Stimulated activated CD4-positive, alpha-beta T cell treated with anti-CD3 and anti-CD28 coated beads, TNF-alpha, amount 100 ng/mL, for 1 hour (primary cell): ENCODE measurements at places on chromosomes 7 and 10.

DNA sequence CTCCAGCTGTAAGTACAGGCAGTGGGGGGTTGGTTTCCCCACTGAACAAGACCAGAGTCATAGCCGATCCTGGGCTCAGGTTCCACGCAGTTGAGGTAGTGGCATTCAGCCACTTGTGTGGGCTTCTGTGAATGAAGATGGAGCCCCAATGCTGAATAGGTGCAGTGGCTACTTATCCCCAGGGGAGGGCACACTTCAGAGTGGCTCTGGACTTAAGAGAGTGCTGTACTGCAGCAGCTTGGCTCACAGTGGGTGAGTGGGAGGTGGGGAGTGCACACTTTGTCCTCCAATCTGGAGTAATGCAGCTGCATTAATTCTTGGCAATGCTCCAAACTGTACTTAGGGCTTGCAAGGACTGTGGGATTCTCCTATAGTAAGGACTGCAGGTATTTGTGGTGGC lies 81.9 kb downstream of the BUB3 start:
- no peak for DNase-seq

- no peak for DNase-seq
Measured at GRCh38 chr7:101993311-101993710, 175.9 kb downstream of the CUX1 start.

- DNase-seq: no peak
Measured at GRCh38 chr7:32049599-32049998, 20.6 kb downstream of the PDE1C start.

DNA sequence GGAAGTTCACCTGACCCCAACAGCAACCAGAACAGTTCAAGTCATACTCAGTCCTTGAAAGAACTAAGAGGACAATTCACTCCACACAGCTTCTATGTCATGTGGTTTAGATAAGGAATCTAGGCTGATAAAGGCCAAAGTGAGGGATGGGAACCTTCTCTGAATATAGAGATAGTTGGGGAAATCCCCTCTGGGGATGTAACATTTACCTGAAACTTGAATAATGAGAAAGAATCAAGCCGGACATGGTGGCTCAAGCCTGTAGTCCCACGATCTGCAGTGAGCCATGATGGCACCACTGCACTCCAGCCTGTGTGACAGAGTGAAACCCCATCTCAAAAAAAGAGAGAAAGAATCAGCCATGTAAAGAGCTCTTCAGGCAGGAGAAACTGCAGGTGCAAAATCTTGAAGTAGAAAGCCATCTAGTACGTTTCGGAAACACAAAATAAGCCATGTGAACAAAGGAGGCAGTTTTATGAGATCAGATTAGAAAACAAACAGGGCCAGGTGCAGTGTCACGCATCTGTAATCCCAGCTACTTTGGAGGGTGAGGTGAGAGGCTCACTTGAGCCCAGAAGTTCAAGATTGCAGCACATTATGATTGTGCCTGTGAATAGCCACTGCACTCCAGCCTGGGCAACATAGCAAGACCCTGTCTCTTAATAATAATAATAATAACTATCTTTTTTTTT lies 4.5 kb upstream of the DNMBP start:
- DNase-seq: no peak

GRCh38 chr10:24901686-24902399 lies 50.6 kb downstream of the PRTFDC1 start:
- DNase-seq: no peak

DNA sequence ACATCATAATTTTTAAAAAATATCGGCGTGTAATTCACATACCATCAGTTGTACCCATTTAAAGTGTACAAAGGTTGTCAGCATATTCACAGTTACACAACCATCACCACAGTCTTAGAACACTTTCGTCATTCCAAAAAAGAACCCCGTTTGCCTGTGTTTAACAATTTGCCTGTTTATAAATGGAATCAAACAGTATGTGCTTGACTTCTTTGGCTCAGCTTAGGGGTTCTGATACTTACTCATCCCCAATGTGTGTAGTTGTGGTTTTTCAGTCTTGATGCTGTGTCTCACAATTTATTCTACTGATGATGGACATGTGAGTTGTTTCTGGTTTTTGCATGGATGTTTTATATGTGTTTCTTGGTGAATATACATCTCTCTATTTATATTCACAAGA lies 50.0 kb downstream of the PRPF18 start:
- DNase-seq: no peak

- DNase-seq: no peak
Measured at GRCh38 chr7:1543826-1544177, 12.2 kb downstream of the TMEM184A start.

- no peak for DNase-seq
Measured at GRCh38 chr7:117171106-117171505, 151.8 kb downstream of the WNT2 start.

DNA sequence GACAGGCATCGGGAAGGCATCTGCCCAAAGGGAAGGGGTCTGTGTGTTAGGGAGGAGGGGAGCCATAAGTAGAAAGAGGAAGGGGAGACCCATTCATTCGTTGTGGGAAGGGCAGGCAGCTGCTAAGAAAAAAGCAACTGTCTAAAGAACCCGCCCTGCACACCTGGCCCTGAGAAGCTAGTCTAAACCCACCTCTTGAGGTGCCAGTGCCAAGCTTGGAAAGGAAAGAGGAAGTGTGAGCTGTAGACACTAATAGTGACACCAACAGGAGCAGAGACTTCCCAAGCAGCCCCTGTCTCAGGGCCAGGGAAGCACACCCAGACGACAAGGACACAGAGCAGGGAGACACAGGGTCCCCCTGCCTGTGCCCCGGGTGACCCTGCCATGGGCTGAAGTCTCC lies 40.8 kb upstream of the PRSS58 start:
- no peak for DNase-seq

DNA sequence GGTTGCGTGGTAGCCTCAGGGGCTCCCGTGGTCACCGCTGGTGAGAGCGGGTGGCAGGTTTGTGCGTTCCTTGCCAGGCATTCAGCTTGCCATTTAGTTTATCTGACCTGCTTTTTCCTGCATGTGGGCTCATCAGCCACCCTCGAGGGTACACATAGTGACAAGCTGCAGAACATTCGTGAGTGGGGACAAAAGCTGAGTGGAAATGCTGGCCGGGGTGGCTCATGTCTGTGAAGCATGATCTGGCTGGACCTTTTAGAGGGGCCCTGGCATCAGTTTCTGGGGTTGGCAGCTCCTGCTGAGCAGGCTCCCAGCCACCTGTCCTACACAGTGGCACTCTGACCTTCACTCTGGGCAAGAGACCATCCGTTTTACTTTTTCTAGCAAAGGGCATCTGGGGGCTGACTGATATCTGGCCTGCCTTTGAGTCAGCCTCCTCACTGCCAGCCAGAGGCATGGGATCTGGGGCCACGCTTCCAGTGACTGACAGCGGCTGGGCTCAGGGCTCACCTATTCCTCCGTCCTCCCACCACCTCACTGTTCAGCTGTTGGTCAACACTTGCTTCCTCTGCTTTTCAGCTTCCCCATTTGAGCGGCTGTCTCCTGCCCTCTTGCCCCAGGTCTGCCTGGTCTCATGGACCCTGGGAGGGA lies 75.0 kb downstream of the LANCL2 start:
- no peak for DNase-seq

DNA sequence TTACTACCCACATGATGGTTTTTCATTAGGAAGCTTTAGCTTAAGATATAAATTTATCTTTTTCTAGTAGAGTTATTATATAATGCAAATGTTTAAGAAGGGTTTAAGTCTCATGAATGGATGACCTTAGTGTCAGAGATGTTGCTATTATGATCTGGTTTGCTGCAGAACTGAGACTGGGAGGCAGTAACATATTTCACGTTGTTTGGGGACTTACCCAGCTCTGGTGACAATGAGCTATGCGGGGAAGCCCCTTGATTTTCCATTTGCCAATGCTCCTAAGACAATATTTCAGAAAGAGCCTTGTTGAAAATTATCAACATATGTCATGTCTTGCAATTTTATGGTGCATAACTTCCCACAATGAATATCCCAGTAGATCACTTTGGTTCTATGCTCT lies 754.6 kb downstream of the REEP3 start:
- DNase-seq: no peak

GRCh38 chr7:126449611-126450268 lies 803.0 kb downstream of the GRM8 start:
- no peak for DNase-seq

- DNase-seq: no peak
Measured at GRCh38 chr10:70348228-70348850, 34.1 kb downstream of the LRRC20 start.

- no peak for DNase-seq
Measured at GRCh38 chr10:88473989-88474883, 108.9 kb downstream of the RNLS start.

DNA sequence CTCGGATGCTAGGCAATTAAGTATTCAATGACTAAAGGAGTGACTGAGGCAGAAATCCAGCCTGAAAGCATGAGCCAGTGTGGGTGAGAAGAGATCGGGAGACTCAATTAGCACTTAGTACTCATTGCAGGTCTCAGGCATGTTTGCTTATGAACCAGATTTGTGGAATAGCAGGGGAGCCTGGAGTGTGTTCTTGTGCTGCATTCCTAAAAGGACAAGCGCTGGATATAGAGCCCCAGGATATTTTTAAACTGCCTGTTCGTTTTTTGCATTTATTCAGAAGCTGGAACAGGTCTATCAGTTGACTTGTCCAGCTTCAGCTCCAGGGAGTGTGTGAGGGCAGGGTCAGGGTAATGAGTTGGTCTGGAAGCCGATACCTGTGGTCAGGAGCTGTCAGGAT lies 120.3 kb downstream of the BMPER start:
- DNase-seq: no peak

DNA sequence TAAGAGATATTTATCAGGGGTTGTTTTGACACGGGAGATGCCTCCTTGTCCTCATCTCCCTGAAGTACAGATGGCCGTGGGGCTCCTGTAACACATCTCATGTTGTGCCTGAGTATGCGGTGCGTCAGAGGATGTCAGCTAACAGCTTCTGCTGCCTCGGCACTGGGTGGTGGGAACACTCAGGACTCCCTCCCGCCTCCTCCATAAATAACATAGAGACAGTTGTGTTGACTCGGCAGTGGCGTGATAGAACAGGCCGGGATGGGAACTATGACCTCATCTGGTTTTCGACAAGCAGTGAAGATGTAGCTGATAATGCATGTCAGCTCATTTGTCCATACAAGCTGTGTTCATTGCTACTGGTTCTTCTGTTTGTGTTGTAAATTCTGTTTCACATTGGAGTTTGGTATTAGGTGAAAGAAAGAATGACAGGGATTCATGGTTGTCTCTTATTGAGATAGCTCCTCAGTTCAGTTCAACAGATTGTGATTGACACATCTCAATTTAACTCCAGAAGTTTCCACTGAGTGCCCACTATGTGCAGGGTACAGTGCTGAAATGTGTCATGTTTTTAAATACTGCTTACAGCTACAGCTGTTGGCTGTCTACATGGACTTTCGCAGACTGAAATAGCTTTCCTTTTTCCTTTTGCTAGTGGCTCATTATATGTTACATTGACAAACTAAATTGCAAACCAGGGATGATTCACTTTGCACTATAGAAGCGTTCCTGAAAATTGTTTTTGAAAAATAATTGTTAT lies 87.4 kb downstream of the CHN2 start:
- no peak for DNase-seq

GRCh38 chr10:93281367-93281720 lies 200.8 kb downstream of the MYOF start:
- no peak for DNase-seq
